Sciatic nerve (tissue), 2 donors: ENCODE measurements at places on chromosomes 1 and 21. TPM values are rescaled to one million over a fixed set of nuclear protein-coding genes. Genes with fewer than 3 reads are reported as not detected.

GRCh38 chr1:184555665-184556641, 169.1 kb downstream of the C1orf21 start:
- DNase-seq = no peak

DNA sequence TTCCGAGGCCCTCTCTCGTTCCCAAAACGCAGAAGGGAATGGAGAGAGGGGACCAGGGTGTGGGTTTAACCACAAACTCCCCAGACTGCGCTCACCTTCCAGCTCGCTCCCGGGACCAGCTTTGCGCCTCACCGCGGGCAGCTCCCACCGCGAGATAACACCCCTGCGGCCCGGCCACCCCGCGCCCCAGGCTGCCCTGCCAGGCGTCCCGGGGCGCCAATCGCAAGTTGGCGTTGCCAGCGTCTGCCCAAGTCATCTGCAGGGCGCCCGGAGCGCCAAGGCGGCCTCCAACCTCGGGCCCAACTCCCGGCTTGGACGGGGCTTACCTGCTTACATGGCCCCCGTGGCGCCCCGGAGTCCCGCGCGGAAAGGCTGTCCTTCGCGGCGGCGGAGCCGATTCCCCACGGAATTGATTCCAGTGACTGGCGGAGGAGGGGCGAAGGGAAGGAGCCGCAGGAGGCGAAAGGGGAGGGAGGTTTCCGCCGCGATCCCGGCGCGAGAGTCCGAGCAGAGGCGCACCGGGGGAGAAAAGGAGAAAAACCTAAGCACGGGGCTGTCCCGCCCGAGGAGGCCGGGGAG, 456 bp downstream of the PTPN14 start:
- DNase-seq = peak; percentile 80

AQP10 gene
- total RNA-seq = not detected

GRCh38 chr1:78177708-78178270, 132.0 kb downstream of the GIPC2 start:
- no peak for DNase-seq

DNA sequence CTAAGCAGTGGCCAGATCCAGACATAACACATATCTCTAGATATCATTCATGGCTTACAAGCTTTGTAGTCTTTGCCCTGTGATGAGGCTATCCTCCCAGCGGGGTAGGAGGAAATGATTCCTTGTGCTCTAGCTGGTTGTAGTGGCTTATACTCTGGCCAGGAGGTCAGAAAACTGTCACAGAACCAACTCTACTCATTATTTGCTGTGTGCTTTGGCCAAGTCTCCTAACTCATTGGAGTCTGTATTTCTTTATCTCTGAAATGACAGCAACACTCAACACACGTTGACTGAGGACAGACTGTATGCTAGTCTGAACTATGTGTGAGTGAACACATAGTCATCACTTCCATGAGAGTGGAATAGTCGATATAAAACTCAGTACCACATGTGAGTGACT, 116.7 kb upstream of the F3 start:
- no peak for DNase-seq

MTARC2 gene
- 35.0 TPM for total RNA-seq

NBPF6 gene
- total RNA-seq = not detected

OR14A2 gene
- total RNA-seq = not detected

RUNX1 gene
- total RNA-seq = 109 TPM

GRCh38 chr1:180923887-180924286, 11.2 kb downstream of the KIAA1614 start:
- no peak for DNase-seq

SLC2A5 gene
- 9.4 TPM for total RNA-seq

DNA sequence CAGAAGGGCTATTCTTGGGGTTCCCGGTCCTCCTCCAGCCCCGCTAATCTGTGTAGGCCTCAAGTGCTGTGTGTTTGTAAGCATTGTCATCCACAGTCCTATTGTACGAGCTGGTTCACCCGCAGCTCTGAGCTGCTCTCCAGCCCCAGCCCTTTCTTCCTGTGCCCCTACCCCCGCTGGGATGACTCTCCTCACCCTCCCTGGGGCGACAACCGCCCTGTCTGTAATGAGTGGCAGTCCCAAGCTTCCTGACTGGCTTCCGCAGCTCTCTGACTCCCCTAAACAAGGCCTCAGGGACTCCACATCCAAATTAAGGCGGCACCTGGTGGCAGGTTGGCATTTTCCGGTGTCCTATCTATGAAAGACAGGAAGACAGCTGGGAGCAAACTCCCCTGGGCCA, 45.8 kb downstream of the TFF3 start:
- DNase-seq = no peak
